Right kidney (tissue), 9 donors: ENCODE measurements at places on chromosomes 5 and 9.

DNA sequence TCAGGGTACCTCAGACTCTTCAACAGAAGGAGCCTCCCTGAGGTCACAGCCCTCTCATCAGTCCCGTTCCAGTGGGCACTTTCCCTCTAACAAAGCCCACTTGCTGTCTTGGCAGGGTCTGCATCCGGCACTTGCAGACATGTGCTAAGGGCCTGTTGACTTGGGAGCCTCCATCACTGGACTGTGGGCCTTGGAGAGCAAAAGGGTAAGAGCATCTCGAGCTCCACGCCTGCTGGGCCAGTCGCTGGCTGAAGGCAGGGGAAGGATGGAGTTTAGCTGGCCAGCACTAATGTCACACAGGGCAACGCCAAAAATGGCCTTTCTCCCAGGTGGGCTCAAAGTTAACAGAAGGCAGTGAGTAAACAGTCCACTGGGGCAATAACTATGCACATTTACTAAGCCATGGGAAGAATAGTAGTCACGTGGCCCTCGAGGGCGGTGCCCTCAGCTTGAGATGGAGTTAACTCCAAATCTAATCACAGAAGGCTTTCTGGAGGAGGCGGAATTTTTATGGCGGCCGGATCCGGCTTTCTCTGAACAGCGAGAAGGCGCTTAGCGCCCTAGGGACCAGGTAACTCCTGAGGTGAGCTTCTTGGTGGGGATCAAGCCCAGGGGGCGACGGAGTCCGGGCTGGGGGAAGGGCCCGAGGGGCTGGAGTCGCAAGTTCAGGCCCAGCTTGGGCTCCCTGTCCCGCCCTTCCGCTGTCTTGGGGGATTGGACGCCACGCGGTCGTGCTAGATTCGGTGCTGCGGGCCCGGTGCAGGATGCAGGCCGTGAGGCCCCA, 2.0 kb upstream of the NSD1 start:
- no peak for DNase-seq

GRCh38 chr9:4923580-4924544, 61.2 kb upstream of the JAK2 start:
- DNase-seq: no peak

DNA sequence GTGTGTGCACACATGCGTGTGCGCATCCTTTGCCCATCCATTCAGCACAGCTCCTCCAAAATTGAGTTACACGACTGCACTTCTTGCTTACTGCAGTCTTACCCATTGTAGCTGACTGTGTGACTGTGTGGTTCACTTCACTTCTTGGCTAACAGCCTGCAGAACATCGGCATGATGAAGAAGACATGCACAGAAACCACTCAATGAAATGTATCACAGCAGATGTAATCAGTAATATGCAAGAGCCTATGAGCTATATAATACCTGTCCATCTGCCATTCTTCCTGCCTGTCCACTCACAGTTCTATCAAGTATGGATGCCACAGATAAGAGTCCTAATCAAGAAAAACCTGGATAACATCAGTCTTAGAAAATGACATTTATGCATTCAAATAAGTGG, 83.9 kb downstream of the TRPM3 start:
- DNase-seq: no peak

DNA sequence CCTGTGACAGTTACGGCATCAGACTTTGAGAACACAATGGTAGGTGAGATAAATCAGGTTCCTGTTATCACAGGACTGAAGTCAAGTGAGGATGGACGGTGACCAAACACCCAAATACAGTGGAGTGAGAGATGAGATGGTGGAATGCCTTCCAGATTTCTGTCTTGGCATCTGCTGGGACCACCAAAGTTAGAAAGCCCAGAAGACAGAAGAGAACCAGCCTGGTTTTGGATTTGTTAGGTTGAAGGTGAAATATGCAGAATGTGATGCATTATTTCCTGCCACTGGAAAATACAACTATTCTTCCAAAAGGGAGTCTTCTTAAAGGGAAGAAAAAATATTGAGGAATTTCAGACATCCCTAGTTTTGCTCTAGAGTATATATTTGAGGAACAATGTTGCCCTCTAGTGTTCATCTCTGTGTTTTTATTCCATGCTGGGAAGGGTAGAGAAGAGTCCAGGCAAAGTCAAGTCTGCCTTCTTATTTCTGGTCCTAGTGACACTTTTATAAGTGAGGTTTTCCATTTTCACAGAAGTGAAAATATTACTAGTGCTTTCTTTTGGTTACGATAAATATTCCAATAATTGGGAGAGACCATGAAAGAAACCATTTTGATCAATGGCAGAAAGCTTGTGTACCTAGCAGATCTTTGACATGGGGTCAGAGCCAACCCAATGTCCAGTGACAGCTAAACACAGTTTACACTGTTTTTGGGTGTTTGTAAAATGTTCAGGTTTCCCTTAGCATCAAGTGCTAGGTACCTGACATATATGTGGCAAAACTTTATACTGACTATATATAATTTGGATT, 142.3 kb upstream of the ANKH start:
- peak; percentile 32 for DNase-seq

GRCh38 chr9:98185021-98185567, 7.3 kb downstream of the CORO2A start:
- no peak for DNase-seq

DNA sequence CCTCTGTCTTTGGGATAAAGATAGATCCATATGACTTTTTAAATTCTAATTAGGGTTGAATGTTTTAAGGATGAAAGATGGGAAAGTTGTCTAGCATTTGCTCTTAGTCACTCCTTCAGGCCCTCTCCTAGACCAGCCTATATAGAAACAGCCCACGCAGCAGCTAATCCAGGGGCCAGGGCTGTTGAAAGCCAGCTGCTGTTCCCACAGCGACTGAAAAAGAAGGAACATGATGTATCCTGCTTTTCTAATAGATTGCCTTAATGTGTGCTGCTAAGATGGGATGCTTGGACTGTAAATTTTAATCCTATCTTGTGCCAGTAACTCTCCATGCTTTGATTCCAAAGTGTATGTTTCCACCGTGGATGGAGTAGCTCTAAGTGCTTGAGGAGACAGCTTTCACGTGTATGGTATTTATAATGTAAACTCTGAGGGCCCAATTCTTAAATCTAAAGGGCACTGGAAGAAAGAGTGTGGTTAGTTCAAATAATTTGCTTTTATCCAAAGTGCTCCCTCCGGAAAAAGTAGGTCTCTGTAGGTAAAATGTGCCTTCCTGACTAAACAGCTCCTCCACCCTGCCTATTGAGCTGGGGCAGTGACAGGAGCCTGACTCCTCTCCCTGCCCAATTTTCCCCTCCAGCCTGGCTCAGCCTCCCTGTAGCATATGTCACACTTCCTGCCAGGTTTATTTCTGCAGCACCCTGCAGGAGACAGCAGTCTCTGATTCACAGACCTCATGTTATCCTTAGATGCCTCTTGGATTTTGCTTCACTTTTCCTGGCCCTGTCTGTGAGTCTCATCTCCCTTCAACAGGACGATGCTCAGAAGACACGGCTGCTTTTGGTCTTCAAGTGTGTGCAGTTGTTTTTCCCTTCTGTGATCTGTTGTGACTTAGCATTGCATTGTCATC, 33.2 kb downstream of the SLC36A1 start:
- DNase-seq: no peak
